ENCODE measurements at places on chromosomes 3 and 15.

GRCh38 chr15:81323559-81323943 lies 390 bp downstream of the STARD5 start:
- no peak for DNase-seq

DNA sequence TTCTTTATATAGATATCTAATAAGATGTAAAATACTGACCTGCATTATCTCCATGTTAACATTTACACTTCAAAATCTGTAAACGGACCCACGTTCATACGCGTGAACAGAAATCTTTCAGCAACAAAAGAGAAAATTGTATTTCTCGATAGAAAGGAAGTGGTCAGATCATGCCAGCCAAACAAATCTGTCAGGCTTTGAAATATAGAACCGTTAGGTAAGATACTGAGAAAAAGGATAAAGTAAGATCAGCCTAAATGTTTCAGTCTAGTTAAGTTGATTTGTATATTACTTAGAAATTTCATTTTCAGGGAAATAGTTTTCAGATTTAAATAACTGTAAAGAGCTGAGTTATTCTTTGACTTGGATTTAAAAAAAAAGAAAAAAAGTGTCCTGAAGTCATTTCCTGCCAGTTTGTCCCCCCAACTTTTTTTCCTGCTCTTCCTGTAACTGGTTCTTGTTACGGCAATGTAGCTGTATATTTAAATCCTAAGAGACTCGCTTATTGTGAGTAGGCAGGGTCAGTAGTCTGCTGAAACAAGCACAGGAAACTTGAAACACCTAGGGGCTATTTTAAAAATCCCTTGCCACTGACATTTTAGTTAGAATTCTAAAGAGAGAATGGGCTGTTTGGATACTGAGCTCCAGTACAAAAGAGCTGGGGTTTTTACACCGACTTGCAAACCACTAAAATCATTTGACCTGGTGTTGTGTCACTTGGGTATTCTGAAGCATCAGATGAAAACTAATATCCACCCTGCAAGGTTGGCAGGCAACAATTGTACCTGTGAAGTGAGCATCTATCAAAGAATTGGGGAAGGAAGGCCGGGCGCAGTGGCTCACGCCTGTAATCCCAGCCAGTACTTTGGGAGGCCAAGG lies 237.5 kb downstream of the UBE2E2 start:
- DNase-seq = no peak

DNA sequence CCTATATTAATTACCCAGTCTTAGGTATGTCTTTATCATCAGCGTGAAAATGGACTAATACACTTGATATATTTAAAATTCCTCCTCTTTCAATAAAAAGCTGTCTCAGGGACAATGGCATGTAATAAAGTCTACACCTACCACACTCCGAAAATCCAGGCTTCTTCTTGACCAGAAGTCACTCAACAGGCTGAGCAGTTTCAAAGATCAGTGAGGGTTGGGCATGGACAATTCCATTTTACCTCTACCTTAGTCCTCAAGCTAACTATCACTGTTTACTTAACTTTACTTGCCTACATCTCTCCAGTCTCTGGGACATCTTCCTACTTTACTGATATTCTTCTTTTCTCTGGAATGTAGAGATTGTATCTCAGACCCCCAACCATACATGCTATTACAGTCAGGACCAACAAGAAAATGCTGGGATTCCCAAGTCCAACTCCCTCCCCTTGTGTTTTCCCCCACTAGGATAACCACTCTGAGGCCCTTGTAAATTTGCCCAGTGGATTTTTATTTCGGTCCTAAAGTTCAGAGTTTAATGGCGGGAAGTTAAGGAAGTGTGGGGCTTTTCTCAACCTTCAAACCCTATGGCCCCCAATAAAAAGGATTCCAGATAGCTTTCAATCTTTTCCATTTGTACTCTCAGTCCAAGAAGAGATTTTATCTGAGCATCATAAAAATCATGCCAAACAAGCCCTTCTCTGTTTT lies 137.1 kb upstream of the TSC22D2 start:
- DNase-seq = no peak

GRCh38 chr3:10358309-10358980 lies 37.5 kb upstream of the SEC13 start:
- no peak for DNase-seq

DNA sequence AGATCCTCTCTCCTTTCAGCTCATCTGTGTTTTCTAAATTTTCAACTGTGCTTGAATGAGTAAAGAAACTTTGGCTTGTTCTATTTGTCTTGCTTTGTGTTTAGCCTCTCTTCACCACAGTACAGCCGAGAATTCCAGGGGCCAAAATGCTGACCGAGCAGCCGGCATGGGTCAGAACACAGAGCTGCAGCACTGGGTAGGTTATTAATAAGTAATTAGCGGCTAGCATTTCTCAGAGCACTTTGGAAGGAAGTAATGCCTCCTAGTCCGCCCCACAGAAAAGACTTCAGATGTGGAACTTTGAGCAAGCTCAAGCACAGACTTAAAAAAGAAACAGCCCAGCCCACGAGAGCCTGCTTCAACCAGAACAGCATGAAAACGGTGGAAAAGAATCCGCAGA lies 343.9 kb downstream of the ARRDC4 start:
- DNase-seq = no peak

DNA sequence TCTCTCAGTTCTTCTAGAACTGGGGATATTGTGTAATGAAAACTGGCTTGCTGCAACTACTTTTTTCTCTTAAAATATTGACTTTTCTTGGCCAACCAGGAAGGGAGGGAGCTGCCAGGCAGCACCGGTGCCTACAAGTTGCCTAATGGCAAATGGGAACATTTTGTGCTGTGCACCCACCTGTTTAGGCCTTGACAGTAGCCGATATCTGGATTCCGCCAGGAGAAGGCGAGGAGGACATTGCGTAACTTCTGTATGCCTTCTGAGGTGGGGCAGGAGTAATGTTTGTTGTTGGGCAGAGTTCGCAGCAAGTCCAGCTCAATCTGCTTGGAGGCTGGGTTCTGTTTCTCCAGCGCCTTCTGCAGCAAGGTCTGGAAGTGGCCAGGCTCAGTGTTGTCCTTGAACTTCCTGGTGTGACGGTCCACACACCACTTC lies 64.9 kb downstream of the TBC1D2B start:
- no peak for DNase-seq

DNA sequence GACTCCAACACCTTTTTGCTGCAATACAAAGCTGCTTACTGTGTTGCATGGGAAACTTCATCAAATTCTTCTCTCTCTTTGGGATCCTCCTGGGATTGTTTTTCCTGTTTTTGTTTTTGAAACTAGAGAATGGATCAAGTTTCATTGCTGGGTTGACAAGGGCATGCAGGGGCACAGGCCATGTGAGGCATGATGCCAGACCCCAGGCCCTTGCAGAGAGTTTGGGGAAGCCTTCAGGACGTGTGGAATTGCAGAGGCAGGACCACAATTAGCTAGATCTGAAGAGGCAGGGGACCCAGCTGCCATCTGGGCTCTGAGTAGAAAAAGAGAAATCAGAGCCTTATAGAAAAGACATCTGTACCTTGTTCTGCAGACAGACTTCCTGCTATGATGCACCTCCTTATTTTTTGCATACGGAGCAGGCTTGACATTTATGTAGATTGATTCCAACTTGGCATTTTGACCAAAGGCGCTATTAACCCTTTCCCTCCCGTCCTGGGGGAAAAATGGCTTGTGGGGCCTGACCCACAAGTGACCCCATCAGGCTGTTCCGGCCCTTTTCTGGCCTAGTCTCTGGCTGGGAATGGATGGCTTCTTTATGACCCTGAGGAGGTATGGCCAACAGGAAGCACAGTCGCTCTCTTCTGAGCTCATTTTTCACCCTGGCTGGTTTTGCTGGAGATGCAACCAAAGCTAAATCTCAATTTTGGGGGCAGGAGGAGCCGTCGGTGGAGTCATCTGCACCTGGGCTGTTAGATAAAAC lies 44.3 kb upstream of the CHRNB4 start:
- DNase-seq = no peak

GRCh38 chr3:141610939-141611338 lies 124.1 kb downstream of the RASA2 start:
- no peak for DNase-seq

GRCh38 chr3:11364181-11364580 lies 92.0 kb downstream of the ATG7 start:
- DNase-seq = no peak

DNA sequence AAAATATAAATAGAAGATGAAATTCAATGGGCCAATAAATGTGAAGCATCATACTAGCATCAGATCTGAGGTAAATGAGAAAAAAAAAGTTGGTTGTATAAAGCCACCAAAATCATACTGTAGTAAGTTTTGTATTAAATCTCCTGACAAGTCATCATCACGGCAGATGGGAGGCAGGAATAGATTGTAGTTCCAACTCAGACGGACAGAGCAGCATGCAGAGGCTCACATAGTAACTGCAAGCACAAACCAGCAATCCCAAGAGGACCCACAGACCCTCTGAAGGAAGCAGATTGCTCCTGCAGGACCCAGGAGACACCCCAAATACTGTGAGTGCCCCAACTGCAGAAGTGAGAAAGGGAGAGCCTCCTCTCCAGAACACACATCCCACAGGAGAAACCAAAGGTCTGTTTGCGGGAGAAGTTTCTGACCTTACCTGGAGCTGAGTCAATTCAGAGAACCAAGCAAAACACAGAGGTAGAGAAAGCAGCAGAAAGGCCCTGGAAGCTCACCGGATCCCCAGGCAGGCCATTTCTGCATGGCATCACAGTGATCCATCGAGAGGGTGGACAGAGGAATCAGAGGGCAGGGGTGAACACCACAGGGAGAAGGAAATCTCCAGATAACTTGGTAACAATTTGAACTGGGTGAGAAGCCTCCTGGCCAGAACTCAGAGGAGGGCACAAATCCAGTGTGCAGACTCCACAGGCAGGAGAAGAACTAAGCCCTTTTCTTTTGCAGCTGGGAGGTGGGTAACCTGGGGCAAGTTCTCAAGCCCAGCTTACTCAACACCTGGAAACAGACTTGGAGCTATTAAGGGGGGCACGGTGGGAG lies 141.6 kb upstream of the ARHGEF26 start:
- no peak for DNase-seq

- DNase-seq = no peak
These were observed 11.3 kb upstream of the DLG1 start for GRCh38 chr3:197309528-197310361.

- DNase-seq = no peak
These were observed 159.1 kb upstream of the PDZRN3 start for GRCh38 chr3:73783811-73784210.

- no peak for DNase-seq
These were observed 1655.6 kb downstream of the SI start for GRCh38 chr3:163422671-163423070.

Measured in stimulated activated CD4-positive, alpha-beta T cell treated with anti-CD3 and anti-CD28 coated beads, Interleukin-1b, Interleukin-23, amount 100 ng/mL, for 24 hours (primary cell).